ENCODE measurements at places on chromosomes 2 and 18.

DNA sequence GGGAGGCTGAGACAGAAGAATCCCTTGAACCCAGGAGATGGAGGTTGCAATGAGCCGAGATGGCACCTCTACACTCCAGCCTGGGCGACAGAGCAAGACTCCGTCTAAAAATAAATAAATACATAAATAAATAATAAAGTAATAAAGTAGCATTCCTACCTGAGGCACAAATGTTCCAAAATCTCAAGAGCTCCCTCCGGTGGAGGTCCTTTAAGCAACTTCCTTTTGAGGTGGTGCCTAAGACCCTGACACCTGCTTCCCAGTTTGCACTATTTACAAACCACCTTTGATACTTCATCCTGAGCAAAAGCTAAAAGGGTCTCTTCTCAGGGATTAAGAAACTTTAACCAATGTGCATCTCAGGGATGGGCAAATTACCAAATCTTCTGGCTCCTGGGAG, 505.1 kb downstream of the CNTNAP5 start:
- no peak for DNase-seq

- DNase-seq = no peak
These were observed 63.7 kb downstream of the MARCHF4 start for GRCh38 chr2:216308576-216308975.

- DNase-seq = no peak
These were observed 43.3 kb downstream of the SOX11 start for GRCh38 chr2:5735521-5735861.

GRCh38 chr2:21282515-21282898, 158.7 kb downstream of the TDRD15 start:
- DNase-seq = no peak

DNA sequence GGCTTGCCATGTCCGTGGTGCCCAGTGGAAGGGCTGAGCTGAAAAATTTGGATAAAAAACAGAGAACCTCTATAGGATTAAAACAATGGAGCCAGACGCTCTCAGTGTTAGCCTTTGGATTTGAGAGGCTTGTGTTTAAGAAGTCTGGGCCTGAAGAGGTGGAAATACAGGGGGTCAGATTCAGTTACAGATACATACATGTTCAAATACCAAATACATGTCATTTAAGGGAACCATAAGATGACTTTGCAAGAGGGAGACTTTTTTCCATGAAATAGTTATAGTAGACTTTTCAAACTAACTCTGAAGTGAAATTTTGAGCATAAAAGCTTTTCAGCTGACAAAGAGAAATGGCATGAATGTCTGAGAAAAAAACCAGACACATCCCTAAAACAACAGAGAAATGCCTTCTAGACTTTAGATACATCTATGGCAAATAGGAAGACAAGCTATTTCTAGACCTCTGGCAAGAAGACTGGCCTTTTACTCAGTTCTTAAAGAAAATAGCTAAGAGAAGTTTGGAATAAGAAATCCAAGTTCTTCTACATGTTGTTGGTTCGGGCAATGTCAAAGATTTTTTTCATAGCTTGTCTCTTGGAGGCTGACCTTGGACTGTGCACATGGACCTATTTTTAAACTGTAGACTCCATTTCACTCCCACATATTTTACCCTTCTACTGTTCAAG, 112.9 kb downstream of the LTBP1 start:
- no peak for DNase-seq

DNA sequence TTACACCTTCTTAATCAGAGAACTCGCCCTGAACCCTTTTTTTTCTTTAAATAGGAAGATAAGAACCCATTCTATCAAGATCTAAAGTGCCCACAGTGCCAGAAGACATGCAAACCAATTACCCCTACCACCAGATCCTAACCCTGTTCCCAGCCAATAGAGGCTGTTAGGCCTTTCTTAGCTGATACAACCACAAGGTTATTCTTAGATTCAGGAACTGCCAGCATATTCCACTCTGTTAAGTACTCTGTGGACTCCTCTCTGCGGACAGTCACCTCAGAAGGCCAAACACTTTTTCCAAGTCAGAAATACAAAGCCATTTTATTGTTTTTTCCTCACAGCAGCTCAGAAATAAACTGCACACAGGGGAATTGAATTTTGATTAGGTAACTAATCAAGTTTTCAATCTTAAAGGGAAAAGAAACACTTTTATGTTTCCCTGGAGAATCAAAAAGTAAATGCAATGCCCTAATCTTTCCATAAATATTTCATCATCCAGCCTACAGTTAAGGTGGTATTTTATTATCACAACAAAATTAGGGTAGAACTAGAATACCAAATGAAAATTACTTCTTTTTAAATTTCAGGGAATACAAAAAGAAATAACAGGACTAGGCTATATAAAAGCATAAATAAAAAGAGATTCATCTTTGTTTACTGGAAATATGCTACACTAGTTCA, 111.4 kb downstream of the NBAS start:
- DNase-seq = no peak

- DNase-seq = peak; percentile 11
These were observed 52.2 kb downstream of the C1QL2 start for GRCh38 chr2:119106301-119106897.

- no peak for DNase-seq
These were observed 101.8 kb downstream of the SH3BP4 start for GRCh38 chr2:235053651-235054050.
